ENCODE measurements at places on chromosomes 4 and X.

DNA sequence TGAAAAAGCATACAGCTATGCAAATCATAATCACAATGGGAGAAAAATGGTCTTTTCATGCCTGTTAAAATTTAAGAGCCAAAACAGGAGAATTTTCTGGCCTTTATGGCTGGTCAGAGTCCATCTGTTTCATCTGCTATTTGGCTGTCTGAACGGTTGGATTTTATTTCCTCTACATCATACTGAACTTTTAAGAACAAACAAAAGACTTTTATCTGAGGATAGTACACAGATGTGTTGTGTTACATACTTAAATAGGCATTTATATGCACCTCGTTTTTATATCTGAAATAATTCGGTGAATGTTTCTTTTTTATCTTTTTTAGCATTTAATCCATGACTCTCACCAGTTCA lies 18.0 kb upstream of the WWC2 start:
- H3K4me1 ChIP-seq: no peaks in the 10 kb centered on the region
- H3K4me3 ChIP-seq: no peak overlapping the region
- DNase-seq: no peak
- no peaks in the 10 kb centered on the region for H3K36me3 ChIP-seq
- H3K27ac ChIP-seq: no peak overlapping the region

- no peak overlapping the region for H3K27ac ChIP-seq
- no peaks in the 10 kb centered on the region for H3K36me3 ChIP-seq
- H3K27me3 ChIP-seq: no peaks in the 10 kb centered on the region
- no peak for DNase-seq
- H3K4me3 ChIP-seq: no peak overlapping the region
These were observed 502.8 kb downstream of the CFAP47 start for GRCh38 chrX:36422368-36422767.

DNA sequence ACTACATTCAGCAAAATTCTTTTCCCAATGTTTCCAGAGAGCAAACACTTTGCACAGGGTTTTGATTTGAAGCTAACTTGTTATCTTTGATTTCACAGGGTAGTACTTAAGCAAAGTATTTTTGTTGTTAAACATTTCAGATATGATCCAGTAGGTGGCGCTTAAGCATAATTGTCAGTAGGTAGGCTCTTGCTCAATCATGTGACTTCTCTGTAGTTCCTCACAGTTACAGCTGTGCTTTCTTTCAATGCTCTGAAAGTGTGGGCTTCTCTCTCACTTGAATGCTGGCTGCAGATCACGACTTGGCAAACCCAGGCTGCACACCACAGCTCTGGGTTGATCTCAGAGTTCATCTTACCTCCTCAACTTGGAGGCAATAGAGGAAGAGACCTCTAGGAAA lies 1016.5 kb downstream of the SH3BGRL start:
- H3K36me3 ChIP-seq: no peaks in the 10 kb centered on the region
- DNase-seq: no peak
- H3K27ac ChIP-seq: no peak overlapping the region
- H3K27me3 ChIP-seq: no peaks in the 10 kb centered on the region

- H3K4me1 ChIP-seq: no peaks in the 10 kb centered on the region
- H3K27ac ChIP-seq: no peak overlapping the region
- no peak overlapping the region for H3K4me3 ChIP-seq
- no peaks in the 10 kb centered on the region for H3K36me3 ChIP-seq
These were observed 59.2 kb upstream of the PARM1 start for GRCh38 chr4:74873545-74874301.

GRCh38 chr4:67130411-67130810 lies 414.9 kb downstream of the CENPC start:
- no peaks in the 10 kb centered on the region for H3K4me1 ChIP-seq
- no peak overlapping the region for H3K4me3 ChIP-seq
- DNase-seq: no peak
- no peaks in the 10 kb centered on the region for H3K36me3 ChIP-seq
- H3K27me3 ChIP-seq: no peaks in the 10 kb centered on the region
- H3K27ac ChIP-seq: no peak overlapping the region
